ENCODE measurements at places on chromosomes 13 and 19.

DNA sequence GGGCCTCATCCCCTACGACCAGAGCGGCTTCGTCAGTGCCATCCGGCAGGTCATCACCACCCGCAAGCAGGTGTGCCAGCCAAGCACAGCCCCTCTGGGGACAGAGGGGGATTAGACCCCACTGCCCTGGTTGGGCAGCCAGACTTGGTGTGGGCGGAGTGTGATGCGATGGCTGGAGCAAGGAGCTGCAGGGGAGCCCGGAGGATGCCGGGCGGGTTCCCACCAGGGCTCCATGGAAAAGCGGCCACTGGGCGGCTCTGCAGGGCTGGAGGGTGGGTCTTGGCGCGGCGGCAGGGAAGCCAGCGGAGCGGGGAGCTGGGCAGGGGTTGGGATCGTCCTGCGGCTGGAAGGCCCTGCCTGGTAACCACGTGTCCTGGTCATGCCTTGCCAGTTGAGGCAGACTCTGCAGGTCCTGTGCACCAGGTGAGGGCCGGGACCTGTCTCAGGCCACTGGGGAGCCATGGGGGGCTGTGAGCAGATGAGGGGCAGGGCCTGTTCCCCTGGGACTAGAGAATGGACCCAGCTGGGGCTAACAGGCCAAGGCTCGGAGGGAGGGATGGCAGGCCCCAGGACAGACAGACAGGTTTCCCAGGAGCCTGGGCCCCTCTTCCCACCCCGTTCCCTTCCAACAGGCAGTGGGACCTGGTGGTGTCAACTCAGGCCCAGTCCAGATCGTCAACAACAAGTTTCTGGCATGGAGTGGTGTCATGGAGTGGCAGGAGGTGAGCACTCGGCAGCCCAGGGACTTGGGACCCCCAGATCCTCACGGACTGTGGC is 6.3 kb downstream of the PTOV1 start:
- no peak for DNase-seq

DNA sequence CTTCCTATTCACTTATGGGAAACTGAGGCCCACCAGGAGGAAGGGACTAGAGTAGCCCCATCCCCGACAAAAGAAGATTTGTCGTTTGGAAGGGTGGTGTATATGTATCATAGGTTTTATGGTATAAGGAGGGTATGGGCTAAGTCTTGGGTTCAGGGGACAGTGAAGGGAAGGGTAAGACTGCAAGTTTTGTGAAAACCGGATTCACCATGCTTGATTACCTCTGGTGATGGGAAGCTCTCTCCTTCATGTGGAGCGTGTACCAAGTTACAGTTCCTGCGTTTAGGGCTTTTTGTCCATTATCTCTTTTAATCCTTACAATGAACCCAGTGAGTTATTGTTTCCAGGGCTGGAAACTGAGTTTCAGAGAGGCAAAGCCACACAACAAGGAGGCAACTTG is 3.8 kb downstream of the VASP start:
- no peak for DNase-seq

DNA sequence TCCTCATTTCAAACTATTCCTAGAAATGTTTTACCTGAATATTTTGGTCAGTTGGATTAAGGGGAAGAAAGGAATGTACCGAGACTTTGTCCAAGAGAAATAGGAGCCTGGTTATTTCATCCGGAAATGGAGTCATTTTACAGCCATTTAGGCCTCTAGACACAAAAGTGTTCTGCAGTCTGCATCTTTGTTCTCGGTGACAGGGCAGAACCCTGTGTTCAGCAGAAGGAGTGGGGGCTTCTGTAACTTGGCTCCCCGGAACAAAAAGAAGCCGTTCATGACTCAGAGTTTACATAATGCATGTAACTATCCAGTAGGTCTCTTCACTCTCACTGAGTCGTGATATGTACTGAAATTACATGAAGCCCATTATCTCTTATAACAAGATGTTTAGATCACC is 21.6 kb upstream of the FNDC3A start:
- DNase-seq: peak; percentile 82

- no peak for DNase-seq
These were observed 27.9 kb downstream of the RCBTB2 start for GRCh38 chr13:48505012-48505411.

DNA sequence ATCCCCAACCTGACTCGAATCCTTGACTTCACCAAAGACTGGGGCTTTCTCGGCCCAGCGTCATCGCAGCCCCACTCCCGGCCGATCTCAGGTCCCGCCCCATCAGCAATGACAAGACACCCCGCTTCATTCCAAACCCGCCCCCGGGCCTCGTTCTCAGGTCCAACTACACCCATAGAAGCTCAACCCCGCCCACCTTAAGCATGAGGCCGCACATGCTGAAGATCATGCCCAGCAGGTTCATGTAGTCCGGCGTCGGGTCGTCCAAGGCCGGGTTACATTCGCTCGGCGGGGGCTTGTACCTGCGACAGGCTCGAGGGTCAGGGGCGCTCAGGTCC is 2.3 kb downstream of the WDR83 start:
- DNase-seq: peak; percentile 59

- DNase-seq: peak; percentile 58
These were observed 30.1 kb downstream of the EPS15L1 start for GRCh38 chr19:16441661-16442162.

GRCh38 chr13:23858546-23858945 is 30.7 kb downstream of the MIPEP start:
- DNase-seq: no peak

- no peak for DNase-seq
These were observed 1.3 kb downstream of the ERFL start for GRCh38 chr19:41926763-41927496.

DNA sequence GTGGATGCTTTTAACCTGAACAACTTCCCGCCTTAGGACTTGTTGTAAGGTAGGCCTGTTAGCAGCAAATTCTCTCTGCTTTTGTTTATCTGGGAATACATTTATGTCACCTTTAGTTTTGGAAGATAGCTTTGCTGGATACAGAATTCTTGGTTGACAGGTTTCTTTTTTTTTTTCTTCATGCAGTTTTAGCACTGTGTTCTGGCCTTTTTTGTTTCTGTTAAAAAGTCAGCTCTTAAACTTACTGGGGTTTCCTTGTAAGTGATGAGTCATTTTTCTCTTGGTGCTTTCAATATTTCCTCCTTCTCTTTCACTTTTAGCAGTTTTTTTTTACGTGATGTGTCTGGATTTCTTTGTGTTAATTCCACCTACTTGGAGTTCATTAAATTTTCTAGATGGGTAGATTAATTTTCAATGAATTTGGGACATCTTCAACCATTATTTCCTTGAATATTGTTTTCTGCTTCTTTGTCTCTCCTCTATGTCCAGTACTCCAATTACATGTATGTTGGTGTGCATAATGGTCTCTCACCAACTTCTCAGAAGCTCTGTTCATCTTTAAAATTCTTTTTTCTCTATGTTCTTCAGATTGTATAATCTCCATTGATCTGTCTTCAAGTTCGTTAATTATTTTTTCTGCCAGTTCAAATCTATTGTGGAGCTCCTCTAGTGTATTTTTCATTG is 188.2 kb upstream of the ZNF536 start:
- no peak for DNase-seq

DNA sequence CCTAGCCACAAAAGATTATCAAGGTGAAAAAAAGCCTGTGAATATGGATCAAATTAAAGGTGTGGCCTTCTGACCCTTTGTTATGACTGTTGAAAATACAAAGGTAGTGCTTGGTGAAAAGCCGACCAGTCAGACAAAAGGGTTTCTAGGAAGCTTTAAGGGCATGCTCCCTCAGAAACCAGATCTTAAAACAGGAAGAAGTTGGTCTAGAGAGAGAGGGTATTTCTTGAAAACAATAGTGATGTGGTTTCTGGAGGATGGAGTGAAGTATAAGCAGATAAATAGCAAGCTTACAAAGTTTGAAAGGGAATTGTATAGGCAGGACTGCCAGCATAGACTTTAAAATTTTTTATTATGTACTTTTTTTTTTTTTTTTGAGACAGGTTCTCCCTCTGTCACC is 5.0 kb upstream of the EID2 start:
- DNase-seq: no peak

GRCh38 chr13:57734306-57734705 is 102.8 kb downstream of the PCDH17 start:
- DNase-seq: no peak

- no peak for DNase-seq
These were observed 13.5 kb upstream of the KCNN1 start for GRCh38 chr19:17953316-17953801.

DNA sequence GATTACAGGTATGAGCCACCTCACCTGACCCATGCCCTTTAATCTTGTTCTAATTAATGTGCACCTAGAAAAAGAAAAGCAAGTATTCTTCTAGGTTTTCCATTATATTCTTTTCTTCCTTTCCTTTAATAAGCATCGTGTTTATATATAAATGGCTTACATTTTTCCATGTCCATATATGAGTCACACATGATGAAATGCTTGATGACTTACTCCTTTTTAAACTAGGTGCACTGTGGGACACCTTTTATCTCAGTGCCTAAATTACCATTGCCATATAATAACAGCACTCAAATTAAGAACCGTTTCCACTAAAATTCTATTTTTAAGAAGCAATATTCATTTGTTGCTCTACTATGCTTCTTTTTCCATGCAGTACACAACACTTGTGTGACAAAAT is 363.3 kb downstream of the LIG4 start:
- DNase-seq: no peak

GRCh38 chr19:12786952-12787351 is 4.3 kb upstream of the JUNB start:
- no peak for DNase-seq

GRCh38 chr19:13717194-13717643 is 47.1 kb upstream of the MRI1 start:
- DNase-seq: peak; percentile 19

DNA sequence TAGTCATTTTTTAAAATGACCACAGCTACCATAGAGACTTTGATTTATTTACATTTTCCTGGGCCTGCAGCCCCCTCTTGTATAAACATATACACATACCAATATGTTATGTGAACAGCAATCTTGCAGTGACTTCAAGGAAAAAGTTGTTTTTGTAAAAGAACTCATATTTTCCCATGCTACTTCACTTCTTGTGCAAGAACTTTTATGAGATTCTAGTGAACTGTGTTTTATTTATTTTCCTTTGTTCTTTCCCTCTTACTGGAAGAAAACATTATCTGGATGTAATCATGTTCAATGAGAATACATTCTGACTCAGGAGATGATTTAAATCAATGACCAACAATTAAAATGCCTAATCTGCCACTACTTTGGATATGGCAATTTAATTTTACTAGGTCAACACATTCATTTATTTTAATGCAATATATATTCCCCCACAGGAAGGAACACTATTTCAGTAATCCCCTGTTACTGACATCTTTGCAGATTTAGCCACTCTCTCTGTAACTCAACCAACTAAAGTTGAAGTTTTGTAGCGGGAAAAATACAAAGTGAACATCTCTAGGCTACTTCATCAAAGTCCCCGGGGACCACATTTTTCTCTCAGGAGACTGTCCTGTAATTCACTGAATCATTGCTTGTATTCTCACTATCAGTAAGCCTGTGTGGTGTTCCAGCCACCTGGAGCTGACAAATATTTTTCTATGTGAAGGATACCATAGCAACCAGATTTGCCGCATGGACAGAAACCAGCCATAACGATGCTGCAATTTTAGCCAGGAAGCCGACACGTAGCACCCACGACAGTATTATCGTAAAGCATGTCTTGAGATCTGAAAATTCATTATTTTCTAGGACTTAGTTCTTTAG is 90.5 kb downstream of the STARD13 start:
- peak; percentile 81 for DNase-seq

GRCh38 chr13:47033216-47033615 is 136.4 kb upstream of the HTR2A start:
- peak; percentile 55 for DNase-seq

DNA sequence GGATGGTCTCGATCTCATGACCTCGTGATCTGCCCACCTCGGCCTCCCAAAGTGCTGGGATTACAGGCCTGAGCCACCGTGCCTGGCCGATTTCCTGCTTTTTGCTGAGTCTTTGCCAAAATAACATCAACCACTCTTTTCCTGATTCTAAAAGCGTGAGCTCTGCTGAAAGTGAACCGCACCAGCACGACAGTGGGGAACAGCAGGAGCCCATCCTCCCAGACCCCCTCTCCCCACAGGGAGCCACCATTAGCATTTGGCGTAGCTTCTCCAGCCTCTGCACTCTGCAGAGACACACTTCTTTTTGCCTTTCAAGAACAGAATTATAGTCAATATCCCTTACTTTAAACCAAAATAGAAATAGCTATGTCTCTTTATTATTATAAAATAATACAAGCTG is 41.3 kb downstream of the MYH14 start:
- DNase-seq: no peak

DNA sequence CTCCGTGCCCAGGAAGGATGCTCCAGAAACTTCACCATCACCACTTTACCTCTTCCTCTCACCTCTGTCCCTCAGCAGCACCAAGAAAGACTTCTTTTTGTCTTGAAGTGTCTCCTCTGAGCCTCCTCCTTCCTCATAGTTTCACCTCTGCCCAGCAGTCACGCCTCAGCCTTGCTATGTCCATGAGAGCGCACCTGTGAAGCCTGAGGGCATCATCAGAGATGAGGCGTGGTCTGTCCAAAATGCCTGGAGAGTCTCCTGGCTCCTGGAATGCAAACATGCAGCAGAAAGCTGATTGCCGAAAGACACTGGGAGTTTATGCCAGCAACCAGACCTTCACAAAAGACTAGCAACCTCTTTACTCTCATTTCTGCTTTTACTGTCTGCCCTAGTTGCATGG is 336.6 kb downstream of the TEX29 start:
- no peak for DNase-seq

- DNase-seq: peak; percentile 78
These were observed 54.2 kb upstream of the ABCC4 start for GRCh38 chr13:95355494-95355893.

GRCh38 chr13:26435646-26436045 is 121.8 kb upstream of the WASF3 start:
- DNase-seq: no peak

GRCh38 chr13:42484386-42484785 is 89.6 kb upstream of the TNFSF11 start:
- DNase-seq: peak; percentile 41

GRCh38 chr19:10419200-10419645 is 1.1 kb upstream of the PDE4A start:
- peak; percentile 31 for DNase-seq

- peak; percentile 70 for DNase-seq
These were observed 885 bp downstream of the TGFB1 start for GRCh38 chr19:41352609-41353465.

GRCh38 chr19:40622773-40623075 is 21.6 kb downstream of the LTBP4 start:
- DNase-seq: no peak

- no peak for DNase-seq
These were observed 20.3 kb upstream of the GAS6 start for GRCh38 chr13:113883921-113884804.

DNA sequence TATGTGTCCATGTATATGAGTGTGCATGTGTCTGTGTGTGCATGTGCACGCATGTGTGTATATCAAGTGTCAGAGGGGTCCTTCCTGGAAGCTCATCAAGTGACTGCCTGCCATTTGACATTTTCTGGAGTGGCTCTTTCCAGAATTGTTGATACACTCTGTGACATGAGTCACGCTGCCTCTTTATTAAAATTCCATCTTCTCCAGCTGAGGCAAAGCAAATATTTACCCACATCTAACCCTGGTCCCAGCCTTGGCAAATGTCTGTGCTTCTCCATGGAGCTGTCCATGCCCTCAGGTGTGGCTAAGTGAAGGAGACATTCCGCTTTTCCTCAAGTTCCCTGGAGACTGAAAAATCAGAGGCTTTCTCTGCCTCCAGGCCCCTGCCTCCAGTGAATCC is 88.2 kb upstream of the MBNL2 start:
- DNase-seq: no peak

GRCh38 chr19:29917911-29918310 is 24.1 kb upstream of the URI1 start:
- no peak for DNase-seq

Measured in astrocyte of the hippocampus (primary cell).